ENCODE measurements at places on chromosomes 11 and 22. TPM values are rescaled to one million over a fixed set of nuclear protein-coding genes. Genes with fewer than 3 reads are reported as not detected.

Gene SCGB1C1
- total RNA-seq = not detected

Gene GAB4
- not detected for total RNA-seq

Gene CECR2
- under 0.01 TPM for total RNA-seq

Gene CD248
- total RNA-seq = 52.6 TPM

Gene APOA4
- not detected for total RNA-seq

Gene ZNF214
- 9.9 TPM for total RNA-seq

Gene UBQLN3
- not detected for total RNA-seq

DNA sequence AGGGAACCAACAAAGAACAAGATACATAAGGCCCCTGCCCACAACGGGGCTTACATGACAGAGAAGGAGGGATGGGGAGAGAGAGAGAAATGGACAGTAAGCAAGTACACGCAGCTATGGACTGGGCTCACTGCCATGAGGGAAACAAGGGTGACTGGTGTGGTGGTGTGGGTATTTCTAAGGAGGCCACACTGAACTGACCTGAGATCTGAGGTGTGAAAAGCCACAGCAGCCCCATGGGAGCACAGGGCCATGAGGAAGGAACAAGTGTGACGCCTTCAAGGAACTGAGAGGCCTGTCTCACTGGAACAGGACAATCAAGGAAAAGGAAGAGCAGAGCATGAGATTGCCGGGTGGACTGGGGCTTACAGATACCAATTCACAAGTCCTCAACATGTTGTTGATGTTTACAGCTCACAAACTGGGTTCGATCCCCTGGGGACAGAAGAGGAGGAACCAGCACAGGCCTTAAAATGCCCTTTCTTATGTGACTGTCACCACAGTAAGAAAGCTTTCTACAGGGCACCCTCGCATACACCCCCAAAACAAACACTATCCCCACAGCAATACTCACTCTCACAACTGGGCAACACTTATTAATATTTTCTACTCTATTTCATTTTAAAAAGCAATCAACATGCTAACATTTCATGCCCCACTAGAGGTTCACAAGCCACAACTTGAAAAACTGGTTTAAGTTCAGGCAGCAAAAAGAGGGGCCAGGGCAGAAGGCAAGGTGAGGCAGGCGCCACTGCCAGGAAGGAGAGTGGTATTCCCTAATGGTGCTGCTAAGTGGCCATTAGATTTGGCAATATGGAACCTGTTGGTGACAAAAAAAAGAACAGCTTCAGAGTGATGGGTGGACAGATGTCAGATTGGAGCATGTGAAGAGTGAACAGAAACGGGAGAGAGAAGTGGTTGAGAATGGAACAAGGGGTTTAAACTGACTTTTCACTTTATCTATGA is 39.1 kb downstream of the TCIRG1 start:
- no peaks in the 10 kb centered on the region for H3K27me3 ChIP-seq
- DNase-seq = peak; percentile 10
- no peaks in the 10 kb centered on the region for H3K36me3 ChIP-seq
- no peaks in the 10 kb centered on the region for H3K4me1 ChIP-seq

DNA sequence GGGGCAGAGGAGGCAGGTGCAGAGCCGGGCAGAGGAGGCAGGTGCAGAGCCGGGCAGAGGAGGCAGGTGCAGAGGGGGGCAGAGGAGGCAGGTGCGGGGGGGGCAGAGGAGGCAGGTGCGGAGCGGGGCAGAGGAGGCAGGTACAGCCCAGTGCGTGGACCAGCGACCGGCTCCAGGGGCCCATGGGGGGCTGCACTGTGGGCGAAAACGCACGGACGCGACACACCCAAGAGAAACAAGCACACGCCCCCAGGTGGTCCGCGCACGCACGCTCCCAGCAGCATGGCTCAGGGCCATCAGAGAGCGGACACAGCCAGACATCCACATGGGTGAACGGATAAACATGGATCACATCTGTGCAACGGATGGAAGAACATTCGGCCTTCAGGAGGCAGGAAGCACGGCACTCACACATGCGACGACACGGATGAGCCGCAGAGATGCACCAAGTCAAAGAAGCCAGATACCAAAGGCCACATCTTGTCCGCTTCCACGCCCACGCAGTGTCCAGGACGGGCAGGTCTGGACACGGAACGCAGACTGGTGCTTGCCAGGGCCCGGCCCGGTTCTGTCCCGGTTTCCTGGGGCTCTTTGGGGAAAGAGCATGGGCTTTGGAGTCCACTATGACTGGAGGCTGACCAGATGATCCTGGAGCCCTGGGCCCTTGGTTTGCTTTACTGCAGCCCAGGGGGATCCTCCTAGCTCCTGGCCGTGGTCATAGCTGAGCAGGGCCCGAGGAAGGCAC is 21.8 kb downstream of the OSBPL5 start:
- DNase-seq = no peak
- peaks cover 14% of the 10 kb centered on the region for H3K4me1 ChIP-seq
- H3K27me3 ChIP-seq = no peaks in the 10 kb centered on the region
- H3K36me3 ChIP-seq = peaks cover 3% of the 10 kb centered on the region

DNA sequence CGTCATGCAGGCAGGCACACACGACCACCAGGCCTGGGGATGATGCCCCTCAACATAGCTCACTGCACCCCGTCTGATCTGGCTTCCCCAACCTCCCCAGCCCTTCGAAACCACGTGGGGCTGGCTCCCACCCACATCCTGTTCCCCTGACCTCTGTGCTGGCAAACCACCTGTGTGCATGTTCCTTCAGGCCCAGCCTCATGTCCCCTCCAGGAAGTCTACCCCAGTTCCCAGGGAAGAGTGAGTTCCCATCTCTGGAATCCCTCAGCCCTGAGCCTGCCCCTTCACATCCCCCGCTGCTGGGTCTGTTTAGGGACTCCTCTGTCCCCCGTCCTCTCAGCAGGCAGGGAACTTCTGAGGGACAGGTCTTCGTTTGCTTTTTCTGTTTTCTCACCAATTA is 7.1 kb downstream of the SLC7A4 start:
- H3K27ac ChIP-seq = no peak overlapping the region
- H3K4me1 ChIP-seq = peaks cover 9% of the 10 kb centered on the region
- DNase-seq = no peak
- H3K4me3 ChIP-seq = no peak overlapping the region

- H3K4me3 ChIP-seq = no peak overlapping the region
- H3K4me1 ChIP-seq = no peaks in the 10 kb centered on the region
- no peaks in the 10 kb centered on the region for H3K27me3 ChIP-seq
- no peaks in the 10 kb centered on the region for H3K36me3 ChIP-seq
Observed at GRCh38 chr11:69378303-69379141, 84.6 kb downstream of the MYEOV start.

GRCh38 chr11:28615542-28615941 is 507.4 kb downstream of the METTL15 start:
- no peak overlapping the region for H3K27ac ChIP-seq
- DNase-seq = no peak
- peaks cover 3% of the 10 kb centered on the region for H3K4me1 ChIP-seq
- H3K36me3 ChIP-seq = no peaks in the 10 kb centered on the region
- H3K27me3 ChIP-seq = no peaks in the 10 kb centered on the region
- no peak overlapping the region for H3K4me3 ChIP-seq

- H3K36me3 ChIP-seq = no peaks in the 10 kb centered on the region
- no peaks in the 10 kb centered on the region for H3K4me1 ChIP-seq
- H3K27me3 ChIP-seq = no peaks in the 10 kb centered on the region
- no peak overlapping the region for H3K4me3 ChIP-seq
Observed at GRCh38 chr22:23401111-23401909, 178.8 kb downstream of the IGLL1 start.

DNA sequence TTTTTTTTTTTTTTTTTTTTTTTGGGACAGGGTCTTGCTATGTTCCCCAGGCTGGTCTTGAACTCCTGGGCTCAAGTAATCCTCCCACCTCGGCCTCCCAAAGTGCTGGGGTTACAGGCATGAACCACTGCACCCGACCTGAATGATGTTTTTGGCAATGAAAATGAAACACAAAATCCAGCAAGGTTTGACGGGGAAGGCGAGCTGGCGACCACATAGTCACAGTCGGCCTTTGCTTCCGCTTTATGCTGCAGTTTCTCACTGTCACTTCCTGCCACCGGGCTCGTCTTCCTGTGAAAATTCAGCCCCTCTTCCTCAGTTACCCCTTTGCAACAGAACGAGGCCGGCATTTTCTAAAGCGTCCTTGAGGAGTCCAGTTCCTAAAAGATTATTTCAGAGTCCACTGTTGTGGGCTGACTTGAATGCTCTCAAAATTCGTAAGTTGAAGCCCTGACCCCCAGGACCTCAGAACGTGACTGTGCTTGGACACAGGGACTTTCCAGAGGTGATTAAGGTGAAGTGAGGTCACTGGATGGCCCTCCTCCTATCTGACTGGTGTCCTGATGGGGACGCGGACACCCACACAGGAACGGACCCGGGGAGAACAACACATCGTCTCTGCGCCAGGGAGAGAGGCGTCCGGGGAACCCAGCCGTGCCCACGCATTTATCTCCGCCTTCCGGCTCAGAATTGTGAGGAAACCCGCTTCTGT is 2.9 kb upstream of the BID start:
- H3K4me3 ChIP-seq = no peak overlapping the region
- H3K36me3 ChIP-seq = no peaks in the 10 kb centered on the region
- no peaks in the 10 kb centered on the region for H3K27me3 ChIP-seq

GRCh38 chr22:30837531-30837930 is 131.0 kb downstream of the MORC2 start:
- peaks cover 3% of the 10 kb centered on the region for H3K27me3 ChIP-seq
- DNase-seq = no peak
- H3K27ac ChIP-seq = no peak overlapping the region
- no peaks in the 10 kb centered on the region for H3K36me3 ChIP-seq
- no peaks in the 10 kb centered on the region for H3K4me1 ChIP-seq

DNA sequence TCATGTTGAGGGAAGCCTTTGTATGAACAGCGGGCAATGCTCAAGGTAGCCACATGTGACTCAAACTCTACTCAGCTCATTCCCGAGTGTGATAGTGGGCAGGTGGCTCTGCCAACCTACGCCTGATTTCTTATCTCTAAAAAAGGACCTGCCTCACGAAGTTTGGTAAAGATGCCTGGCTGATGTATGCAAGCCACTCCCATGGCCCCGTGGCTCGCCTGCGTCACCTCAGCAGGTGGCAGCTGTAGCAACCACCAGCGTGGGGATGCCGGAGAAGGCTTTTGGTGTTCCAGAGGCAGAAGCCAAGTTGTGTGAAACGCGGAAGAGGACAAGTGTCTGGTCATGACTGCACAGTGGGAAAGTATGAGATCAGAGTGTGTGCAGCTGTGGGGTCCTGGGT is 5.4 kb downstream of the FADS2 start:
- peaks cover 22% of the 10 kb centered on the region for H3K4me1 ChIP-seq
- DNase-seq = no peak
- peaks cover 26% of the 10 kb centered on the region for H3K36me3 ChIP-seq

Data from fibroblast of lung (primary cell).